ENCODE measurements at places on chromosomes 5 and 9.

- no peak for DNase-seq
Observed at GRCh38 chr5:157247267-157247666, 18.7 kb upstream of the CYFIP2 start.

GRCh38 chr5:64502196-64502595, 3.6 kb upstream of the RGS7BP start:
- DNase-seq, result no peak

- DNase-seq, result no peak
Observed at GRCh38 chr5:40478766-40479165, 200.9 kb upstream of the PTGER4 start.

- DNase-seq, result no peak
Observed at GRCh38 chr5:34690898-34691297, 34.8 kb downstream of the RAI14 start.

GRCh38 chr9:110217656-110218099, 9.7 kb upstream of the C9orf152 start:
- no peak for DNase-seq

DNA sequence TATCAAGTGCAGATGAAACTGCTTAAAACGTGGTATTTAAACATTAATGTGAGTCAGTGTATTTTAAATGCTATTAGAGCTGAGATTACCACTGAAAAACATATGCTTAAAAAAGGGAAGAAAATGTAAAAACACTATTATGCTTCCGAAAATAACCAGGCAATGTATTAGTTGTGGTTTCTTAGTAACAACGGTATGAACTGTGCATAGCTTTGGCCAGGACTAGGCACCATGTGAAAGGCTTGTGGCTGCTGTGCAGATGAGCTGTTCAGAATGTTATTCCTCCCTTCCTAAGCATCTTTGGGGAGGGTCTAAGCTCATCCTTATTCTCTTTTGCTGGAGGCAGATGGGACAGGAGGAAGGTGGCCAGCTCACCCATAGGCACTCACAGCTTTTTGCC, 84.9 kb downstream of the NTRK2 start:
- DNase-seq, result no peak

- no peak for DNase-seq
Observed at GRCh38 chr5:133697536-133698258, 85.4 kb upstream of the FSTL4 start.

GRCh38 chr5:166382031-166382430, 1909.4 kb upstream of the WWC1 start:
- no peak for DNase-seq

GRCh38 chr5:140631831-140632365, 1.1 kb downstream of the CD14 start:
- no peak for DNase-seq

DNA sequence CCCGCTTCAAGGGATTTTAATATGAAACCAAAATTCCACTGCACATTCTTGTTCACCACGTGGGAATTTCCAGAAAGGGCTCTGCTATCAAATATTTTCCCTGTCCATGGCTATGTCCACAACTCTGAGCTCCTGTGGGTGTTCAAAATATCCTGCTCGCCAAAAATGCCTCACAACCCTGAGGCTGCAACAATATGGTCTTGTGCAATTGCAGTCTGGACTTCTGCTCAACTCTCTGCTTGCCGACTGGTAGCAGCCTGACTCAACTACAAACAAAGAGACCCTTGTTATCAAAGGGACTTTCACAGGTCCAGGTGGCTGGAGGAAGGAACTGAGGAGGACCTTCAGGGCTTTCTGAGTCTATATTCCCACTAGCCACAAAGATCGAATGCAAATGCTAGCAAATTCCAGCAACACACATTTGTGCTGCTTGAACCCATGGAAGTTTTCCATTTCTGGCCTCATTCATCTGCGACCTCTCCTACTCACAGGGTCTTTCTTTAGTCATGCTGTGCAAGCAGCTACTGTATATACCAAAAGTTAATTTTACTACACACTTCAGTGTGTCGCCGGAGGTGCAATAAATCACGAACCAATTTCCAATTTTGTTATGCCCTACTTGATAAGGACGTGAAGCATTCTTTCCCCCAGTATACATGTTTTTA, 169.2 kb upstream of the SLC30A5 start:
- no peak for DNase-seq
